ENCODE measurements at places on chromosomes 4 and X.

- no peak for DNase-seq
Measured at GRCh38 chrX:91137883-91138282, 296.8 kb upstream of the PABPC5 start.

DNA sequence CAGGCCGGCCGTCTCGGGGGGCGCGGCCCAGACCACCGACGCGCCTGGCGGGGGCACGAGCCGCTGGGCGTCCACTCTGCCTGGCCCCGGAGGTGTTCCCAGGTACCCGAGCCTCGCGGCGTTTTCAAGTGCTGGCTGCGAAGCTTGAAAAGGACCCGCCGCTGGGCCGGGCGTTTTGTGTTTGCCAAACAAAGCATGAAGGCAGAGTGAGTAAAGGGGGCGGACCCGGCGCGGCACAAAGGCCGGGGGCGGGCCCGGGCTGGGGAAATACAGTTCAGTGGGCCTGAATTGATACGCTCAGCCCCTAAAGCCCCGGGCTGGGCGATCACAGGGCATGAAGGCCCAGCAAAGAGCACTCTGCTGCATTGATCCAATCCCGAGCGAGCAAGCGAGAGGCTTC lies 65.4 kb downstream of the SOX3 start:
- no peak for DNase-seq

DNA sequence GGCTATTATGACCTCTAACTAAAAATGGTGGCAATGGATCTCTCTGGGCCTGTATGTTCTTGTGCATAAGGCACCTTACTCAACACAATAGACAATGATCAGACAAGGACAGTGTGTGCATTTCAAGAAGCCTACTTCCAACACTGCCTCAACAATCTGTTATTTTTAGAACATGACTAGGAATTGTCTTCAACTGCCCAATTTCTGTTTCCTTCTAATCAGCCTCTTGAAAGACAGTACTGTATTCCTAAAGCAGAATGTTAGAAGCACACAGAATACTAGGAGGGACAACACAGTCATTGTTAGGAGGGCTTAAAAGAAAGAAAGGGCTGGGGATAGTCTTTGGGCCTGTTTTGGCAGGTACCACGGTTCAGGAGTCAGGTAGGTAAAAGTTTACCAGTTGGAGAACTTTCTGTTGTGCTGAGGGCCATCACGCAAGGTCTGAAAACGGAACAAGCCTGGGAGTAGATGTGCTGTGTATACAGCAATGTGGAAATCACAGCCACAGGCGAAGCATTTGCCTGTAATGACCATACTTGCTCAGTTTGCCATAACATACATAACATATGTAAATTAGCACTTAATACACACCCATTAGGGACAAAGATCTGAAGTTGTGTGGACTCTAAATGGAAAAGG lies 100.8 kb upstream of the ATXN3L start:
- no peak for DNase-seq

DNA sequence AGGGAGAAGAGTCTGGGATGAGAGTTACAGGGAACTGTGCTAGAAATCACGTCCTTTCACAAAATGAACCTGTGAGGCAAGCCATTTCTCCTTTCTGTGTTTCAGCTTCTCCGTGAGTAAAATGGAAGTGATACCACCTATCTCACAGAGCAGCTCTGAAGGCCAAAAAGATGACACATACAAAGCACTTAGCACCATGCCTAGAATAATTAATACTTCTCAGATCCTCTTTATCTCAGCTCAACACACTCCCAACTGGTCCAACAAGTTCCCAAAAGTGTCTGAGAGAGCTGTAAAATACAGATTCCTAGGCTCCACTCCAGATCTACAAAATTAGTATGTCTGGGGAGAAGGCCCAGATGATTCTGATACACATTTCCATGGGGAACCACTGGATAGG lies 38.3 kb downstream of the LHFPL1 start:
- DNase-seq, result no peak

GRCh38 chr4:16846540-16847117 lies 51.8 kb downstream of the LDB2 start:
- DNase-seq, result no peak

GRCh38 chr4:141011901-141012315 lies 121.4 kb downstream of the RNF150 start:
- DNase-seq, result no peak

DNA sequence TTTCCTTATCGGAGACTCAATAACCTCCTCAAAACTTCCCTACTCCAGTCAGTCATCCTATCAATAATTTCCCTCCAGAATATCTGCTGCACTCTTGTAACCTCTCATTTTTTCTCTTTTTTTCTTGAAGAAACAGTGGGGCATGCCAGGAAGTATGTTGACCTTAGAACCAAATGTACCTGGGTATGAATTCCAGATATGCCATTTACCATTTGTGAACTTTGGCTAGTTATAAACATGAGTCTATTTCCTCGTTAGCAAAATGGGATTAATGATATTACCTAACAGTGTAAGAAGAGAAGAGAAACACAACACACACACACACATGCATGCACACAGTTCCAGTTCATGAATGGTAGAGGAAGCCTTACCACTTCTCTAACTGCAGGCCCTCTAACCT lies 578.2 kb downstream of the FAM133A start:
- DNase-seq, result no peak

DNA sequence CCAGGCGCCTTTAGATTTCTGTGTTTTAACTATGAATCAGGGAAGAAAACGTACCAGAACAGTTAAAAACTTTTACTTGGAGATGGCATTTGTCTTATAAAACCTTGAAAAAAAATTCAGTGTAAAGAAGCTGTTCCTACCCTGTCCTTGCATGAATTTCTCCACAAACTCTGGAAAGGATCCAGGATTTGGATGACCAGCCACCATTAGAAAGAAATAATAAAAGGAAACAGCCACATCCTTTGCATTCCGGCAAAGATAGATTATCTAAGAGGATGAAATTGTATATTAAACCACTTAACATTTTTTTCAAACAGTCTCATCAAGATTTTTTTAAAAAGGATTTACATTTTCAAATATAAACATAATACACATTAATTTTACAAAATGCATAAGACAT lies 10.6 kb downstream of the SULT1E1 start:
- DNase-seq, result no peak

GRCh38 chrX:137431693-137432488 lies 134.0 kb upstream of the ZIC3 start:
- no peak for DNase-seq

DNA sequence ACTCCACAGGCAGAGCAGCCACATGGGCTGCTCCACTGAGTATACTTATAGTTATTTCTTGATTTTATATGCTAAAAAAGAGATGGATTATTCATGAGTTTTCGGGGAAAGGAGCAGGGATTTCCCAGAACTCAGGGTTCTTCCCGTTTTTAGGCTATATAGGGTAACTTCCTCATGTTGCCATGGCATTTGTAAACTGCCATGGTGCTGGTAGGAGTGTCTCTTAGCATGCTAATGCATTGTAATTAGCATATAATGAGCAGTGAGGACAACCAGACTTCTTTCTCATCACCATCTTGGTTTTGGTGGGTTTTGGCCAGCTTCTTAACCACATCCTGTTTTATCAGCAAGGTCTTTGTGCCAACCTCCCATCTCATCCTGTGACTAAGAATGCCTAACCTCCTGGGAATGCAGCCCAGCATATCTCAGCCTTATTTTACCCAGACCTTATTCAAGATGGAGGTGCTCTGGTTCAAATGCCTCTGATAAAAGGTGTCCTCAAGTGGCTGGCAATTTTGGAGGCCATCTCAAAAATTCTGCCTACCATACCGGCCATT lies 213.0 kb upstream of the VEGFC start:
- DNase-seq, result no peak

DNA sequence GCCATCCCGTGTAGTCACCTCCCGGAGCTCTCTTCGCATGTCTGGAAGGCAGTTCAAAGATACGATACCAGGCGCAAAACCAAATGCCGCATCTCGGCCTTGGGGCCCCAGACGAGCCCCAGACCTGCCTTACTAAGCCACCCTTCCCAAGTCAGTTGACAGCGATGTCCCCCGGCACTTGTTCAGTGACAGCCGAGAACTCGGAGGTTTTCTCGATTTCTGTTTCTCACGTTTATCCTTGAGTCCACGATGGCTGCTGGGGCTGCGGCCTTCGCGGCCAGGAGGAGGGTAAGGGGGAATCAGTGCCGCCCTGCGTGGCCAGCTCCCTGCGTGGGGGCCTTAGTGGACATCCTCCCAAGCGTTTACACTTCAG lies 7.3 kb downstream of the MAEA start:
- DNase-seq, result no peak

DNA sequence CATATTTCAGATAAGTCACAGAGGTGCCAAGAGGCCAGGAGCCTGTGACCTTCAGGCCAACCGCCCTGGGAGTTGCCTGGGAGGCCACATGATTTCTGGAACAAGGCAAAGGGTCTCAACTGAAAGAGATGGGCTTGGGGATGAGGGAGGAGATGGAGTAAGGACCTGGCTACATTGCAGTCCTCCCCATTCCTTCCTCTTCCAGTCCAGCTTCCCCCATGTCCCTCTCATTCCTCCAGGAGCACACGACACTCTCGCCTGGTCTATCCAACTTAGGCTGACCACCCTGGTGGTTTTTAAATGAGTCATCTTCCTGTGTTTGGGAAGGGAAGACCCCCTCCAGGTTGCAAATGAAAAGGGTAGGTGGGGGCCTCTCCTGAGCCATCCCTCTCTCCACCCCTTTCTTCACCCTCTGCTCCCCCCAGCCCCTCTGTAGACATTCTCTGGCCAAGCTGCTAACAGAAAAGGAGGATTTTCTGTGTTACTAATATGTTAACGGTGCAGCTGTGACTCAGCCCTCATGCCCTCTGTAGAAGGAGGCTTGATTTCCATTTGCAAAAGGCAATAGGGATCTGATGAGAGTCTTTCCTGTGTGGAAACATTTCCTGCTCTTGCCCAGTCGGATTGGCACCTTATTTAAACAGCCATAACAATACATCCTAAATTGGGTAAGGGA lies 79.2 kb downstream of the RTL5 start:
- no peak for DNase-seq

DNA sequence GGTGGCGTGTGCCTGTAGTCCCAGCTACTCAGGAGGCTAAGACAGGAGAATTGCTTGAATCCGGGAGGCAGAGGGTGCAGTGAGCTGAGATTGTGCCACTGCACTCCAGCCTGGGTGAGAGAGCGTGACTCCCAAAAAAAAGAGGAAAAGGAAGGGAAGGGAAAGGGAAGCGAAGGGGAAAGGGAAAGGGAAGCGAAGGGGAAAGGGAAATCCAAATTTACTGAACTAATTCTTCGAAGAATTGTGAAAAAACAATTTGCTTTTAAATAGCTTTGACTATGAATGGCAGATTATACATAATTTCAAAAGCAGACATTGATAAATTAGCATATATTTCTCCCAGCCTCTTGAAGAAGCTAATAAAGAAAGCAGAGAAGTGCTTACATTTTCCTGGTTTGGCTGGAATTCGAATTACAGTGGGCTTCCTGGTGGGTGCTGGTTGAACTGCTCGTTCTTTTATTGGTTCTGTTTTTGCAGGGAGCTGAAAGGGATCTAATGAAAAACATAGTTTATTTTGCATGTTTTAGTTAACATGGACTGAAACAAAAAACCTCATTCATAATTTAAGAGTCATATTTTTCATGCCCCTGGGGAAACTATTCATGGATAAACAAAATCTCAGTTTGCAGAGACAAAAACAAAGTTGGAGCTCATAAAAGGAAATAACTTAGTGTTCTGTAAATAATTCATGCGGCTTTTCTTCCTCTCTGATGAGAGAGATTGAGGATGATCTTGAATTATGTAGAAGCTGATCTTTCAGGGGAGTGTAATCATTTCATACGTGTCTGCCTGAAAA lies 66.0 kb downstream of the RPS3A start:
- DNase-seq, result no peak

GRCh38 chrX:21778236-21778635 lies 20.3 kb upstream of the SMPX start:
- DNase-seq, result no peak

DNA sequence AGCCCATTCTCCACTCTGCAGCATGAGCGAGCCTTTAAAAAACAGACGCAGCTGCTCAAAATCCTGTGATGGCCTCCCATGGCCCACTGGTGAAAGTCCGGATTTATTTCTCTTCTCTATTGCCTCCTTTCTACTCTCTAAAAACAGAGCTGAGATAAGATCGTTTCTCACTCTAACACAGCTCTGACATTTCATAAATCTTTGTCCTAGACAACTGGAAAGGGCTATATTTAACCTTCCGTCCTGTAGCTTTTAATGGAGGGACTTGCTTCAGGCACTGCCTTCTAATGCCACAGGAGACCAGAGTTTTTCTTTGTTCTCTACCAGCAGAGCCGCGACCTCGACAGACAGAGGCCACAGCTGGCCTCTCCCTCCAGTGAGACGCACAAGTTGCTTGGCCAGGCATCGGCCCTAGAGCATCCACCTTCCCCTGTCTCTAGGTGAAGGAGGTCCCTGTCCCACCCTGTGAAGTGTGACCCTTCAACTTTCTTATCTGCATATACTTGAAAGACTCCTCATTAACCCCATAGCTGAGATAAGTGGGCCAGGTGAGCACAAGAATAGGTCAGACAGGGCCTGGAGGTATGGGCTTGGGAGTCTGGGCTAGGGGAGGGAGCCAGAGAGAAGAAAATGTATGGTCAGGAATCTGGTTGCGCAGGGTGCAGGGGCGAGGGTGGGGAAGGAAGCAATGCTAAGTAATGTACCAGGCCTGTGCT lies 50.0 kb downstream of the RTL5 start:
- DNase-seq, result no peak

- no peak for DNase-seq
Measured at GRCh38 chrX:11135564-11136185, 24.5 kb downstream of the HCCS start.

DNA sequence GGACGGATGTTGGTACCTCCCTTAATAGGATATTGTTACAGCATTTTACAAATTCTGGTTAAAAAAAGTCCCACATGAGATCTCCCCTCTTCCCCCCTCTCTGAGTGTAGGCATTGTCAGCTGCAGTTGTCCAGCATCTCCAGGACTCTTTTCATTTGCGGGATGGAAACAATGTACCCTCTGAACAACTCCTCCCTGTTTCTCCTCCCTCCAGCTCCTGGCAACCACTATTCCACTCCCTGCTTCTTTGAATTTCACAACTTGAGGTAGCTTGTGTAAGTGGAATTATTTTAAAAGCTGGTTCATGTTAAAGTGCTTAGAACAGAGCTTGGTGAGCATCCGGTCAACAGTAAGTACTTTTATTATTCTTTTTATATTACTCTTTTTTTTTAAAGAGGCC lies 69.8 kb downstream of the TBL1X start:
- DNase-seq, result no peak

DNA sequence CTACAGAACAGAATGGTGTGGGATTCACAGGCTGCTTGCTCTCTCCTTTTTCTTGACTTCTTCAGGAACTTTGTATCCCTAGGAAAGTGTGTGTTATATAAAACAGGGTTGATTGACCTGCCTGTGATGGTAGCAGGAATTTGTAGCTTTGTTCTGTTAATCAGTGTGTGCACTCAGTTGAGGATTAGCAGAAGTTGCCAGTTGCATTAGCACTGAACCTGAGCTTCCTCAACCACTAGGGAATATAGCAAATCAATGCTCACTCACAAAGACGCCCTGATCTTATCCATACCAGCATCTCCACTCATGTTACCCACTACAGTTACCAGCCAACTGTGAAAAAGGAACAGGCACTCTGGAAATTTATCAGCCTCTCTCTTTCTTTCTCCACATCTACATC lies 319.1 kb upstream of the EMCN start:
- no peak for DNase-seq
